NCI-H748 treated with DMSO at 0.1 percent for 48 hours (cell line): ENCODE measurements at places on chromosomes 5 and 9.
A peak's percentile ranks its signal among the peaks of the same experiment; 100 is the strongest.

- DNase-seq: no peak
Measured at GRCh38 chr5:110255194-110255593, 471.3 kb downstream of the TMEM232 start.

DNA sequence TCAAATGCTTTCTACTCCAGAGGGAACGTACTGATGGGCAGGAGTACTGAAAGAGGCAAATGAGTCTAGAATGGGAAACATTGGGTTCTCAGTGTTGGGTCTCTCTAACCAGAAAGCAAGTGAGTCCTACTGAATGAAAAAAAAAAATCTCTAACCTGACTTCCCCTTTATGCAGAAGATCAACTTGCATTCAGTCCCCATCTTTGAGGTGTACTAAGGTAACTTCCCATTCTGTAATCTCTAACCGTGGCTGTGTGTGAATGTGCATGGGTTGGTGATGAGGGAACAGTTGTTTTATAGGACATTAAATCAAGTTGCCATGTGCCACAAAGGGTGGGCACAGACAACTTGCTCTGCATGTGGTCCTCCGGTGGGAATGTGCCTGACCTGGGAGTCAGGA is 264.6 kb upstream of the CLINT1 start:
- no peak for DNase-seq

DNA sequence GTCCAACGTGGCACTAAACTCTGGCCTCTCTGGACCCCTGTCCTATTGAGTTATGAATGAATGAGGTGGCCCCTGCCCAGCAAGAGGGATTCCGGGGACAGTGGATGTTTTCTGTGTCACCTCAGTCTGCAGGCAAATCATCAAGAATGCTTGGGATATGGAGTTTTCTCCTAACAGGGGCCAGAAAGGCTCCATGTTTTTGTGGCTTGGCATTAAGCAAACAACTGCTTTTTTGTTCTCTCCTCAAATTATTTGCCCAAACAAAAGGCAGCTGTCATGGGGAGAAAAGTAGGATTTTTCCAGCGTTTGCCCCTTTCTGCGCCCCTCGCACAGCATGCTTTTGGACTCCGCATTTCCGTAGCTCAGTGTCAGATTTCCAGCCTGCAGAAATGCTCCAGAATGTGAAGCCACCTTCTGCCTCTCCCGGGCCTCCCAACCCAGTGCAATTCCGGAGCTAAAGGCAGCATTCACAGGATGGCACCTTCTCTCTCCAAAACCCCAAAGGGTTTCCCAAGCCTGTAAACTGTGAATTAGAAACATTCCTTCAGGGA is 553.3 kb downstream of the CCDC171 start:
- DNase-seq: no peak

GRCh38 chr5:81530919-81531318 is 137.0 kb upstream of the ACOT12 start:
- DNase-seq: no peak

- DNase-seq: no peak
Measured at GRCh38 chr5:32100230-32100629, 73.9 kb downstream of the GOLPH3 start.

GRCh38 chr9:120886490-120886967 is 9.5 kb upstream of the PHF19 start:
- DNase-seq: no peak

- no peak for DNase-seq
Measured at GRCh38 chr5:157860898-157861890, 2.2 kb upstream of the CLINT1 start.

GRCh38 chr5:14197056-14197455 is 53.9 kb downstream of the TRIO start:
- no peak for DNase-seq

DNA sequence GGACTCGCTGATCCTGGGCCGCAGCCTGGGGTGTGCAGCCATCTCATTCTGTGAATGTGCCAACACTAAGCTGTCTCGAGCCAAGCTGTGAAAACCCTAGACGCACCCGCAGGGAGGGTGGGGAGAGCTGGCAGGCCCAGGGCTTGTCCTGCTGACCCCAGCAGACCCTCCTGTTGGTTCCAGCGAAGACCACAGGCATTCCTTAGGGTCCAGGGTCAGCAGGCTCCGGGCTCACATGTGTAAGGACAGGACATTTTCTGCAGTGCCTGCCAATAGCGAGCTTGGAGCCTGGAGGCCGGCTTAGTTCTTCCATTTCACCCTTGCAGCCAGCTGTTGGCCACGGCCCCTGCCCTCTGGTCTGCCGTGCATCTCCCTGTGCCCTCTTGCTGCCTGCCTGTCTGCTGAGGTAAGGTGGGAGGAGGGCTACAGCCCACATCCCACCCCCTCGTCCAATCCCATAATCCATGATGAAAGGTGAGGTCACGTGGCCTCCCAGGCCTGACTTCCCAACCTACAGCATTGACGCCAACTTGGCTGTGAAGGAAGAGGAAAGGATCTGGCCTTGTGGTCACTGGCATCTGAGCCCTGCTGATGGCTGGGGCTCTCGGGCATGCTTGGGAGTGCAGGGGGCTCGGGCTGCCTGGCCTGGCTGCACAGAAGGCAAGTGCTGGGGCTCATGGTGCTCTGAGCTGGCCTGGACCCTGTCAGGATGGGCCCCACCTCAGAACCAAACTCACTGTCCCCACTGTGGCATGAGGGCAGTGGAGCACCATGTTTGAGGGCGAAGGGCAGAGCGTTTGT is 19.9 kb downstream of the PTGES2 start:
- no peak for DNase-seq

DNA sequence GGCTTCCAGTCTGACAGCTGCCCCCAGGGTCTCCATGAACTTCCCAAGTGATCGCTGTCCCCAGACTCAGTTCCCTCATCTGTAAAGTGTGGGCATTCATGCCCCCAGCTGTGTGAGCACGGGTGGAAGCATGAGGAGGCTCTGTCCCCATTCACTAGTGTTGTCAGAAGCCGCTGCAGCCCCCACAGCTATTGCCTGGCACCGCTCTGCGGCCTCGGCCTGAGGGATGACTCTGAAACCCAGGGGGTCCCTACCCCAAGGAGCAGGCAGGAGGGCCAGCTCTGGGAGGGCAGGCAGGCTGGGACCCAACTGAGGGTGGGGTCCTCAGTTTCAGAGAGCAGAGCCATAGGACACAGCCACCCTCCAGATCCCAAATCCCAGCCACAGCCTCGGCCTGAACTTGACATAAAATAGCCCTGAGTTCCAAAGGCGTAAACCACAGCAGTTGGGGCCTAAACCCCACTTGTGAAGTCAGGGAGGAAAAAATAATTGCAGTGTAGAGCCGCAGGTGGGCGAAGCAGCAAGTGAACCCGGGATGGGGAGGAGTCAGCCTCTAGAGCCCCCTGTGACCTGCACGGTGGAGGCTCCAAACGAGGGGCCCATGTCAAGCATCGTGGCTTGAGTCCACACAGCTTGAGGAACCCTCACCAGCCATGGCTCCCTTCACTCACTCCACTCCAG is 66.0 kb upstream of the ADAMTS2 start:
- DNase-seq: no peak

GRCh38 chr9:110188991-110189390 is 19.0 kb downstream of the C9orf152 start:
- no peak for DNase-seq

DNA sequence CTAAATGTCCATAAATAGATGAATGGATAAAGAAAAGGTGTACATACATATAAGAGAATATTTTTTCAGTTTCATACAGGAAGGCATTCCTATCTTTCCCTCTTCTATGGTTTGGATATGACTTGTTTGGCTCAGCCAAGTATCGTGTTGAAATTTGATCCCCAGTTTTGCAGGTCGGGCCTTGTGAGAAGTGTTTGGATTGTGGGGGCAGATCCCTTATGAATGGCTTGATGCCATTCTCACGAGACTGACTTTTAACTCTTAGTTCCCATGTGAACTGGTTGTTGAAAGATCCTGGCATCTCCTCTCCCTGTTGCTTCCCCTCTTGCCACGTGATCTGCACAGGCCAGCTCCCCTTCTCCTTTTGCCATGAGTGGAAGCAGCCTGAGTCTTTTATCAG is 421.1 kb upstream of the FTMT start:
- no peak for DNase-seq

DNA sequence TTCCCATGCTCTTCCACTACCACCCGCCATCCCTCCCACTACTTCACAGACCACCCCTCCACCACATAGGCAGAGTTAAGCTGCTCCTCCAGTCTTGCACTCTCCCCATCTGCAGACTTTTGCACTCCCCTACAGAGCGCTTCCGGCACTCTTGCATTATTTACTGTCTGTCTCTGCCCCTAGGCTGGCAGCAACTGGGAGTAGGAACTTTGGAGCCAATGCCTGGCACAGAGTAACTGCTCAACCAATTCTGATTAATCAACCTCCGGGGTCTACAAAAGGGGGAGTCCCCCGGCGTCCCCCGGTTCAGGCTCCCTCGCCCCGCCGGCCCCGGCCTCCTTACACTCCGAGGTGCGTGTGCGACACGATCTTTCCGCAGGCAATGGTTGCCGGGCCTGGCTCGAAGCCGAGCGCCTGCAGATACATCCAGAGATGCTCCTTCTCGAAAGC is 498 bp downstream of the HAUS6 start:
- peak; percentile 25 for DNase-seq

DNA sequence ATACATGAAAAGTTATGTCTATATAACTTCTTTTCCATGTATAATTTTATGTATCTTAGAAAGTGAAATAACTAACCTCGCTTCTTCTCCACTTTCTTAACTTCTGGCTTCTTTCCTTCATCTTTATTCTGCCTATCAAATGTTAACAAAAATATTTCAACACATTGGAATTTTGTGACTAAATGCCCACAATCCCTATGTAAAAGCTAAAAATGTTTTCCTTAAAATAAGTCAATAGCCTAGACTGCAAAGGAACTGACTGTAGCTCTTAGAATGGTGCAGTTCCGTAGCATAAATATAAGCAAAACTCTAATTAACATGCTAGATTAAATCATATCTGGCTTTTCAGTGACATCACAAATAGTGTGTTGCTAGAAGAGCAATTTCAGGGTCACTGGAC is 40.9 kb downstream of the PSIP1 start:
- DNase-seq: peak; percentile 8

GRCh38 chr9:107698779-107699178 is 209.2 kb upstream of the KLF4 start:
- DNase-seq: peak; percentile 32

- no peak for DNase-seq
Measured at GRCh38 chr5:38531518-38531917, 24.9 kb downstream of the LIFR start.

GRCh38 chr5:105836887-105837286 is 1833.8 kb downstream of the EFNA5 start:
- no peak for DNase-seq

- no peak for DNase-seq
Measured at GRCh38 chr5:113682497-113683136, 169.1 kb downstream of the YTHDC2 start.

- DNase-seq: no peak
Measured at GRCh38 chr9:105087910-105088898, 156.2 kb upstream of the SLC44A1 start.

GRCh38 chr5:157463621-157464518 is 3.9 kb downstream of the NIPAL4 start:
- no peak for DNase-seq

DNA sequence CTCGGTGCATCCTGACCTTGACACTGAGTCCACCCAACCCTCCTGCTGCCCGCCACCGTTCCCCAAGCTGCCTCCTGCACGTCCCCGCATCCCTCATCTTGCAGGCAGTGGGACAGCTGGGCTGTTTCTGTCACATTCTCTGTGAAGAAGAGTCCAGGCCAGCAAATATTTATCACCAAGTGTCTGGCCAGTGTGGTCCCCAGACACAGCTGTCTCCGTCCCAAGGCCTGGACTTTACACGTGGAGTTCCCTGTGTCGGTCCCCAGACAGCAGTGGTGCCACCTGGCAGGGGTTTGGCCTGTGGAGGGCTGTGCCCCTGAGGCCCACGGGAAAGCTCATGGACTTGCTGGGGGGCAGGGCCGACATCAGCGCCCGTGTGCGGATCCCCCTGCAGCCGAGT is 9.2 kb upstream of the SLC12A7 start:
- DNase-seq: no peak

GRCh38 chr5:151456321-151456940 is 9.0 kb downstream of the SLC36A1 start:
- no peak for DNase-seq

- no peak for DNase-seq
Measured at GRCh38 chr9:28909526-28909925, 1336.2 kb upstream of the C9orf72 start.

GRCh38 chr5:73363911-73364730 is 84.5 kb downstream of the FOXD1 start:
- no peak for DNase-seq

- no peak for DNase-seq
Measured at GRCh38 chr5:55923865-55924500, 70.8 kb downstream of the IL6ST start.

- DNase-seq: no peak
Measured at GRCh38 chr9:107548298-107549142, 59.0 kb upstream of the KLF4 start.

- no peak for DNase-seq
Measured at GRCh38 chr9:104750185-104750767, 2.8 kb downstream of the NIPSNAP3A start.

- peak; percentile 97 for DNase-seq
Measured at GRCh38 chr5:91384671-91385430, 1.7 kb upstream of the ARRDC3 start.

GRCh38 chr9:78430387-78430786 is 133.5 kb downstream of the PSAT1 start:
- DNase-seq: no peak

DNA sequence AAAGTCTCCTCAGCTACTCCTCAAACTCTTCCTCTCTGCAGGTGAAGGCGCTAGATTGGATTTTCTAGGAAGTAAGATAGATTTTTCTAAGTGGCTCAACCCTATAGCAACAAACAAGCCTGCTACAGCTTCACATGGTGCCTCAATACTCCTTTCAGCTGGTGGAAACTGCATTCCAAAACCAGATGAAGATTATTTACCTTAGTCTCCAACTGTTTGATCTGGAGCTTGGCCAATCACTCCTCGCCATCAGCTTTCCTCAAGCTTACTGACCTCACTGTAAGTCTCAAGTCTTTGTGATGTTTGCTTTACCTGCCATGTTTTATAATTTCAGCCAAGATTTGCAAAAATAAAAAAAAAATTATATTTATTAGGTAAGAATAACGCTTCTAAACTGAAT is 622.4 kb downstream of the CHSY3 start:
- no peak for DNase-seq

GRCh38 chr9:75893106-75893505 is 2.6 kb downstream of the PCSK5 start:
- DNase-seq: no peak

GRCh38 chr9:38285236-38285635 is 107.3 kb upstream of the ALDH1B1 start:
- no peak for DNase-seq

GRCh38 chr5:91386120-91386519 is 3.0 kb upstream of the ARRDC3 start:
- no peak for DNase-seq

GRCh38 chr5:129082225-129083136 is 12.1 kb upstream of the ISOC1 start:
- DNase-seq: no peak

DNA sequence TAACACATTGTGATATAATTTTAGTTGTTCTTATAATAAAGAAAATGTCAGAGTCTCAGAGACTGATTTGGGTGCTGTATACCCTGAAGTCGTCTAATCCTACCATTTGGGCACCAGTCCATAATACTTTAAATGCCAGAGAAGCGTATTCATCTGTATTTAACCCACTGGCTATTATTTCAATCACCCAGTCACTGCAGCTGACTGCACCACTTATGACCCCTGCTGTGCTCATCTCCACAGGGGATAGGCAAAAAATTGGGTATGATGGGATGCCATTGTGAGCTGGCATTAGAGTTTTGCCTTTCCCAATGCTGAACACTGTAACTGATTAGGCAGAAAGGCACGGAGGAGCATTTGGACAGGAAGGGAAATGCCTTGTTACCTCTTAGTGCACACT is 599.7 kb downstream of the CAAP1 start:
- DNase-seq: no peak
